ENCODE measurements at places on chromosomes 11 and 22. TPM values are rescaled to one million over a fixed set of nuclear protein-coding genes. Genes with fewer than 3 reads are reported as not detected.

The TREH gene
- 0.30 TPM for total RNA-seq

- no peaks in the 10 kb centered on the region for H3K27me3 ChIP-seq
- H3K4me3 ChIP-seq = no peak overlapping the region
- no peak for DNase-seq
- no peaks in the 10 kb centered on the region for H3K4me1 ChIP-seq
- no peak overlapping the region for H3K27ac ChIP-seq
Observed at GRCh38 chr11:28616160-28616965, 508.2 kb downstream of the METTL15 start.

DNA sequence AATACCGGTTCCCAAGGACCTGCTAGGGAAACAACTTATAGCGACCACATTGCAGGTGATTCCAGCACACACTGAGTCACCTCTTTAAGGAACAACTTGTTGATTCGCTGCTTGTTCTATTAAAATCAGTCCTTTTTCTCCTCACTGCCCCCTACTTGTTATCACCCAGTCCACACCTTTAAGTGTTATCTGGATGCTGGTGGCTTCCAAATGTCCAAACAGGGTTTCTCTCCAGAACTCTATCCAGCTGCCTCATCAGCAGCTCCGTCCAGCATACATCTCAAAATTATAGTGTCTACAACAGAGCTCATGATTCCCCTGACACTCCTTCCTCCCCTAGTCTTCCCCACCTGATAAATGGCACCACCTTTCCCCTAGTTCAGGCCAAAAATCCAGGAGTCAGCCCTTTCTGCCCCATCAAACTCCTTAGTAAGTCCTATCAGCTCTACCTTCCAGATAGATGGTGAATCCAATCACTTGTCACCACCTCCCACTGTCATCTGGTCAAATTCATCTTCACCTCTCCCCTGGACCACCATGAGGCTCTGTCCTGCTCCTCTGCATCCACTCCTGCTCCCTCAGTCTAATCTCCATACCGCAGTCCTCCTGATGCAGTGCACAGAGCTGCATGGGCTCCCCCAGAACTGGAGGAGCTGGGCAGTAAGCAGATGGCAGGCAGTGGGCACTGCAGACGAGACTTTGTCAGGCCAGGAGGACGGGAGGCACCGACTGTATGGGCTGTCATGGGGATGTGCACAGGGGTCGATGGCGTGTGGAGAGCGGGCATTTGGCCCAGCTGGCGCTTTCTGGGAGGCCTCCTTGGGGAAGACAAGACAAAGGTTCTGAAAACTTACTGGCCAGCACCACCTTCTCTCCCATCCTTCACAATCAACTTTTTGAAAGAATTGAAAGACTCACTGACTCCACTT lies 19.3 kb downstream of the IL10RA start:
- H3K27me3 ChIP-seq = no peaks in the 10 kb centered on the region
- H3K36me3 ChIP-seq = no peaks in the 10 kb centered on the region
- DNase-seq = no peak
- H3K27ac ChIP-seq = no peak overlapping the region
- peaks cover 72% of the 10 kb centered on the region for H3K4me1 ChIP-seq

The FAM118A gene
- 19.8 TPM for total RNA-seq

DNA sequence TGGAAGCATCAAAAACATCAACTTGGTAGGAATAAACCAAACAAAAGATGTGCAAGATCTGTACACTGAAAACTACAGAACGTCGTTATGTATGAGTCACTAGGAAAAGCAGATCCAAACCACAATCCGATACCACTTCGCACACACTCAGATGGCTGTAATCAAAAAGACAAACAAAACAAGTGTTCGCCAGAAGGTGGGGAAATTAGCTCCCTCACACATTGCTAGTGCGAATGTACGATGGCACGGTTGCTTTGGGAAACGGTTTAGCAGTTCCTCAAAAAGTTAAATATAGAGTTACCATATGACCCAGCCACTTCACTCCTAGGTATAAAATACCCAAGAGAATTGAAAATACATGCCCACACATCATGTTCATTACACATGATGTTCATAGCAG lies 14.8 kb upstream of the CARD10 start:
- H3K4me3 ChIP-seq = no peak overlapping the region
- no peaks in the 10 kb centered on the region for H3K27me3 ChIP-seq
- H3K4me1 ChIP-seq = peaks cover 21% of the 10 kb centered on the region
- no peak for DNase-seq

GRCh38 chr11:76371170-76371569 lies 9.8 kb downstream of the THAP12 start:
- no peak for DNase-seq
- no peak overlapping the region for H3K4me3 ChIP-seq
- H3K4me1 ChIP-seq = peaks cover 25% of the 10 kb centered on the region

The ARRB1 gene
- 187 TPM for total RNA-seq

The MOV10L1 gene
- total RNA-seq = 0.56 TPM

GRCh38 chr11:58739725-58740430 lies 8.1 kb upstream of the GLYAT start:
- H3K36me3 ChIP-seq = no peaks in the 10 kb centered on the region
- no peaks in the 10 kb centered on the region for H3K4me1 ChIP-seq
- no peak overlapping the region for H3K4me3 ChIP-seq
- H3K27me3 ChIP-seq = no peaks in the 10 kb centered on the region

DNA sequence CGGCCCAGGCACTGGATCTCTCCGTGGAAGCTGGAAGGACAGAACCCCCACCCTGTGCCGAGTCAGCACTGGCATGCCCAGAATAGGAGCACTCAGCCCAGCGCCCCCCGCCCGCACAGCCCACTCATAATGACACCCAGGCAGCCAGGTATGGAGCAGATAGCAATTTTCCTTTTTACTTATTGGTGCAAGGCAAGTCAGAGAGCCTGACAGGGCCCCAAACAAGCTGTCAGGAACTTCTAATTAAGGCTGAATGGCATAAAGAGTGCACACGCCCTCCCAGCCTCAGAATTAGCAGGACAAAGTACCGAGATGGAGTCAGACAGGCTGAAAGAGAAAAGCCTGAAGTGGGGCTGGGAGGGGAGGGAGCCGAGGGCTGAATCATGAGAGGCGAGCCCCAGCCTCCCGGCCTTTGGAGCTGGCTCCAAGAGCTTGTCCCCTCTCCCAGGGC lies 76.9 kb downstream of the DSCAML1 start:
- no peaks in the 10 kb centered on the region for H3K27me3 ChIP-seq
- H3K4me1 ChIP-seq = peaks cover 8% of the 10 kb centered on the region
- H3K27ac ChIP-seq = no peak overlapping the region
- no peak for DNase-seq

GRCh38 chr11:72720784-72721183 lies 31.4 kb downstream of the ARAP1 start:
- H3K4me1 ChIP-seq = peaks cover 91% of the 10 kb centered on the region
- H3K27ac ChIP-seq = peak overlapping the region; percentile 90
- peak; percentile 46 for DNase-seq

The HTR3A gene
- total RNA-seq = not detected

The MS4A3 gene
- total RNA-seq = not detected
